CD8-positive, alpha-beta memory T cell (primary cell): ENCODE measurements at places on chromosomes 12 and 14. TPM values are rescaled to one million over a fixed set of nuclear protein-coding genes. Genes with fewer than 3 reads are reported as not detected.

Gene ZNF384
- 58.1 TPM for total RNA-seq

DNA sequence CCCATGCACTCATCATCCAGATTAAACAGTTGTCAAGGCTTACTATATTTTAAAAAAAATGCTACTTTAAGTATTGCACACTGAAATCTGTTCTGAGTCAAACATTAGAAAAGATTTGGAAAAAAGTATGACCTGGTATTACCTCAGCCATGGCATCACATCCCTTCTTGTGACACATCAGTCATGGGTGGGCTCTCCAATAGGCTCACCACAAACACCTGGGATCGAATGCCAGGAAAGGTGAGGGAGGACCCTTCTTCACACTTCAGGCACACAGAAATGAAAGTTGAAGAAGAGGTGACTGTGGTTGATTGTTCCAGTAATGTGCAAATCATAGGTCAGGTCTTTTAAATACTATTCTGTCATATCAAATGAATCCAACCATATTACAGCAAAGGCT is 36.6 kb upstream of the GZMB start:
- no peak overlapping the region for H3K4me3 ChIP-seq
- no peaks in the 10 kb centered on the region for H3K36me3 ChIP-seq
- no peak overlapping the region for H3K27ac ChIP-seq

DNA sequence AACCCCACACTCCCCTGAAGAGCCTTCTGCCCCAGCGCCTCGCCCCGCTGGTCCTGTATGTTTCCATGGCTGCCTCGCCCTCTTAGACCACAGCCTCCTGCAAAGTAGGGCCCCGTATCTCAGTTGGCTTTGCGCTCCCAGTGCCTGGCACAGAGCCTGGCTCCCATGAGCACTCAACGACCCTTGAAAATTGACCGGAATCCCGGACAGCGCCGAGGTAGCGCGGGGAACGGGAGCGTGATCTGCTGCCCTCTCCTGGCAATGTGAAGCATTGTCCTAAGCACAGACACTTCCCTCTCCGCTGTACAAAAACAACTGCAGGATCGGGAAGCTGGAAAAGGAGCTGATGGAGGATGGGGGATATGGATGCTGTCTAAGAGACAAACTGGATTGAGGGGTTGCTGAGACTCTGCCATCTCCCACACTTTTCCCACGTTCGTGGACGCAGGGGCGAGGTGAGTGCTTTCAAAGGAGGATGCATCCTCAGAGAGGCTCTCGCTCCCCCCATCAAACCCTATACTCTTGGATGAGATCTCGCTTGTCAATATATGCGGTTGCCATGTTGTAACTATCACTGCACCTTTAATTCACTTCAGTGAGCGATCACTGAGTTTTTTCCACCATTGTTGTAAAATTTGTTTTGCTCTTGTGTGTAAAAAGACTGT is 10.7 kb upstream of the FKBP4 start:
- no peak overlapping the region for H3K27ac ChIP-seq
- H3K27me3 ChIP-seq, result peaks cover 16% of the 10 kb centered on the region
- peaks cover 6% of the 10 kb centered on the region for H3K4me1 ChIP-seq
- no peaks in the 10 kb centered on the region for H3K36me3 ChIP-seq
- peak; percentile 27 for DNase-seq
- H3K4me3 ChIP-seq, result peak overlapping the region; percentile 32

Gene DAO
- not detected for total RNA-seq

Gene SYCP3
- total RNA-seq, result 0.27 TPM

DNA sequence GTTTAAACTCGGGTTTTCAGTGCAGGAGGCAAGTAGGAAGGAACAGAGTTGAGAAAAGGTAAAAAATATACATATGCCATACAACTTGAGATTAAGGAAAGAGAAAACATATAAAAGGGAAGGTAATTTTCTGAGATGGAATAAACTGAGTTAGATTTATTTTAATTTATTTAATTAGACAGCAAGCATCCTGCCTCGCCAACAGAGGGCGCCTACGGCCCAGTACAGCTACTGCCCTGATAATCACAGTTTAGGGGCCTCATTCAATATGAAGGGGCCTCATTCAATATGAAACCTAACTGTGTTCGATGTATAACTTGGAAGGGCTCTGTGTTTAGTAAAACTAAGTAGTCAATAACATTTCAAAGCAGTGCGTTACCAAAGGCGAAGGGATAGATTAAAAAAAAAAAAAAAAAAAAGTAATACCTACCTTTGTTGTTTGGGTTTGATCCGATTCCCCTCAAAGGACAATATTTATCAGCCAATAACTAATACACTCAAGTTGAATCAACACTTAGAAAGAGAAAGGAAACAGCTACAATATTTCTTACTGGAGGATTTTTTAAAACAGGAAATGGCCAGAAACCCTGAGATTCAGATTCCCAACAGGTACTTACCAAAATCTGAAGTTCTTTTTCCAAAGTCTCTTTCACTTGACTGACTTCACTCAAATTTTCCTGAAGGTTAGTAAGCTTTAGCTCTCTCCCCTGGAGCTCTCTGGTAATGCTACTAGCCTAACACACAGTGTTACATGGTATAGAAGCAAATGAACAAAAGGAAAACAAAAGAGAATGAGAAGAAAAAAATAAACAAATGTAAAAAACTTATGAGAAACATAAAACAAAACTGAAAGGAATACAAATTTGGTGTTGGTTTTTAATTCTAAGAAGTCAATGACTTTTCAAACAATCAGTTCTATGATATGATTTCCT is 70.0 kb upstream of the VPS33A start:
- H3K27me3 ChIP-seq, result no peaks in the 10 kb centered on the region
- no peaks in the 10 kb centered on the region for H3K4me1 ChIP-seq
- DNase-seq, result peak; percentile 22
- no peak overlapping the region for H3K27ac ChIP-seq
- H3K36me3 ChIP-seq, result peaks cover 26% of the 10 kb centered on the region
- no peak overlapping the region for H3K4me3 ChIP-seq

Gene PROX2
- 0.24 TPM for total RNA-seq

- H3K27ac ChIP-seq, result no peak overlapping the region
- DNase-seq, result peak; percentile 19
- H3K4me1 ChIP-seq, result peaks cover 10% of the 10 kb centered on the region
- H3K36me3 ChIP-seq, result no peaks in the 10 kb centered on the region
Observed at GRCh38 chr12:9364224-9365176, 156.3 kb upstream of the PZP start.

DNA sequence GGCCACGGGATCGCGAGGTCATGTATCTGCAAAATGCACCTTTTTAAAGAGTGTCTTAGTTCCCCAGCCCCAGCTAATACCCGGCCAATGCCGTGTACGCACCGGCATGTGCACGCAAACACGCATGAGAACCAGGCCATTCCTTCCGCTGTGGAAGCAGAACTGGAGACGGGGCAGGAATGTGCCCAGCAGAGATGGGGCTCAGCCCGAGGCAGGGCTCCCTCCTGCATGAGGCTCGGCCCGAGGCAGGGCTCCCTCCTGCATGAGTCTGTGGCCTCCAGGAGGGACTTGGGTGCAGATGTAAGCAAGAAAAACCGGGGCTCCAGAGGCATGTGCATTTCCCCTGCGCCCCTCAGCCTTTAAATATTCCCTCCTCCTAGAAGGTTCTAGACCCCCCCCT is 38.2 kb downstream of the SLC6A12 start:
- H3K4me1 ChIP-seq, result no peaks in the 10 kb centered on the region
- H3K4me3 ChIP-seq, result no peak overlapping the region
- H3K27me3 ChIP-seq, result no peaks in the 10 kb centered on the region
- no peak overlapping the region for H3K27ac ChIP-seq
- no peak for DNase-seq

DNA sequence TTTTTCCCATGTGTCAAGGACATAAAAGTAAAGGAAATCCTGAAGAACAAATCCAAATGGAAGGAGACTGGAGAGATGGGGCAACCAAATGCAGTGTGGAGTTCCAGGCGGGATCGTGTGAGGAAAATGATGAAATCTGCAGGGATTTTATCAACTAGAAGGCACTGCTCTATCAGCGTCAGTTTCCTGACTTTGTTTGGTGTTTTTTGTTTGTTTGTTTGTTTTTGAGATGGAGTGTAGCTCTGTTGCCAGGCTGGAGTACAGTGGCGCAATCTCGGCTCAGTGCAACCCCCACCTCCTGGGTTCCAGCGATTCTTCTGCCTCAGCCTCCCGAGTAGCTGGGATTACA is 43.3 kb upstream of the GPR132 start:
- no peak overlapping the region for H3K4me3 ChIP-seq
- no peaks in the 10 kb centered on the region for H3K36me3 ChIP-seq
- H3K4me1 ChIP-seq, result no peaks in the 10 kb centered on the region
- no peak overlapping the region for H3K27ac ChIP-seq

Gene RPGRIP1
- not detected for total RNA-seq

DNA sequence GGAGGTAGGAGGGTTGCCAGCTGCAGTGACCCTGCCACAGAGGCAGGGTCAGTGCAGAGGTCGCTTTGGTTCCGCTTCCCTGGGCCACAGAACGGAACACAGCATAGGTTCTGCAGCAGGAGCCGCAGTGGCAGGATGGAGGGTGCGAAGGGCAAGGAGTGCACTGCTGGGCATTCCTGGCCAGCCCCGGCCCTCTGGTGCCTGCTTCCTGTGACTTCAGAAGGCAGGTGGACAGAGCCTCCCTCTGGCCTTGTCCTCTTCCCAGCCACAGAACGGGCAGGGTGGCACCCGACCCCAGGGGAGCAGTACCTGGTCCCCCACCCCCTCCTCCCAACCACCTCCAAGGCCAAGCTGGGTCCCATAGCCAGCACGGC is 37.7 kb downstream of the SLC8B1 start:
- H3K27me3 ChIP-seq, result no peaks in the 10 kb centered on the region
- H3K27ac ChIP-seq, result no peak overlapping the region
- no peak overlapping the region for H3K4me3 ChIP-seq
- DNase-seq, result no peak
- no peaks in the 10 kb centered on the region for H3K4me1 ChIP-seq
- peaks cover 5% of the 10 kb centered on the region for H3K36me3 ChIP-seq

Gene DERA
- 25.2 TPM for total RNA-seq

DNA sequence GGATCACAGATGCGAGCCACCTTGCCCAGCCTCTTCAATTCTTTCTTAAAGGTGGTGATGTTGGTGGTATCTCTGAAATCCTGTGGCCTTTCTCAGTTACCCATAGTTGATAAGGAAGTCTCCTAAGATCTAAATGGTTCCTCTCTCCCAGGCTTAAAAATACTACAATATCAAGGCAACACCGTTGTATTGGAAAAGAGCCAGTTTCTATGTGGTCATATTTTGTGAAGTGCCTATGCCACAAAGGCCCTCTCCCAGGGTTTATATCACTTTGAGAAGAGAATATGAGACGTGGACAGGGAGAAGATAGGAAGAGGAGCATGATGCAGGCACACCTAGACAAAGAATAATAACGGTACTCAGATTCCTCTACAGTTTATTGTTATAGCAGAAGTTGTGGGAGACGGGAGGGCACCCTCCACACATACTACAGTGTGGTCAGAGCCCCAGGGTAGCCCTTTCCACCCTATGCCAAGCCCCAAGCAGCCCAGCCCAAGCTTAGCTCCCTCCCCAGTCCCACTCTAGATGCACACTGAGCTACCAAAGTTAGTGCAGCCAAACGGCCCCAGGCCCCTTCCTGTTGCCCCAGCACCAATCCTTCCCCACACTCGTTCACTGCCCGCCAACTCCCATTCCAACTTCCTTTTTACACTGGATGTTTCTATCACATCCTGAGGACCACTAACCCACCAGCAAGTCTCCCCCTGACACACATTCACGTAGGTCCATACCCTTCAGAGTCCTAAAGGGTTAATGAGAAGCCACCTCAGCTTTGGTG is 8.3 kb downstream of the NDRG2 start:
- no peaks in the 10 kb centered on the region for H3K4me1 ChIP-seq
- H3K36me3 ChIP-seq, result no peaks in the 10 kb centered on the region

DNA sequence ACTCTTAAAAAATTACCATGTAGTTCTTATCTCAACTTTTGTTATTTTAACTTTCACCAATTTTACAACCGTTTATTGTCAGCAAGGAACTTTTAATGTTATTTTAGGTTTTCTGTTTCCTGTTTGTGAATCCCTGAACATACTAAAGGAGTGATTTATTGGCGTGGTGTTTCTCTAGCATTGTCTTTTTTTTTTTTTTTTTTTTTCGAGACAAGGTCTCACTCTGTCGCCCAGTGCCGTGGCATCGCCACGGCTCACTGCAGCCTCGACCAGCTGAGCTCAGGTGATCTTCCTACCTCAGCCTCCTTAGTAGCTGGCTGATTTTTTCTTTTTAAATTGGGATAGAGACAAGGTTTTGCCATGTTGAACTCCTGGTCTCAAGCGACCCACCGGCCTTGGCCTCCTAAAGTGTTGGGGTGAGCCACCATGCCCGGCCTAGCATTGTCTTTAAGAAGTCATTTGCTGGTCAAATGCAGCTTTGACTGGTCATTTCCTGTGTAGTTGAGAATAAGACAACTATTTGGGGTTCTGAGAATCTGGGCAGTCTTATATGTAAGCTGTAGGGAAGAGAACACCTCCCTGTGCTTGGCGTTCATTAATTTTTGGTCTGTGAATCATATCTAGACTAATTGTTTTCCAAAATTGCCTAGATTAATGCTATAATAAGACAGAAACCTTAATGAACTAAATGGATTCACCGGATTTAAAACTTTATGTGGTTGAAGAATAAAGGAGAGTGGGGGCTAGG is 2.1 kb downstream of the WASHC4 start:
- peaks cover 15% of the 10 kb centered on the region for H3K36me3 ChIP-seq
- no peaks in the 10 kb centered on the region for H3K27me3 ChIP-seq
- no peak for DNase-seq
- H3K4me1 ChIP-seq, result peaks cover 40% of the 10 kb centered on the region
- no peak overlapping the region for H3K27ac ChIP-seq

Gene LTB4R
- total RNA-seq, result 12.3 TPM

GRCh38 chr12:59677857-59678256 is 82.0 kb downstream of the SLC16A7 start:
- no peak overlapping the region for H3K4me3 ChIP-seq
- DNase-seq, result no peak
- no peaks in the 10 kb centered on the region for H3K27me3 ChIP-seq
- no peaks in the 10 kb centered on the region for H3K36me3 ChIP-seq
- no peaks in the 10 kb centered on the region for H3K4me1 ChIP-seq

DNA sequence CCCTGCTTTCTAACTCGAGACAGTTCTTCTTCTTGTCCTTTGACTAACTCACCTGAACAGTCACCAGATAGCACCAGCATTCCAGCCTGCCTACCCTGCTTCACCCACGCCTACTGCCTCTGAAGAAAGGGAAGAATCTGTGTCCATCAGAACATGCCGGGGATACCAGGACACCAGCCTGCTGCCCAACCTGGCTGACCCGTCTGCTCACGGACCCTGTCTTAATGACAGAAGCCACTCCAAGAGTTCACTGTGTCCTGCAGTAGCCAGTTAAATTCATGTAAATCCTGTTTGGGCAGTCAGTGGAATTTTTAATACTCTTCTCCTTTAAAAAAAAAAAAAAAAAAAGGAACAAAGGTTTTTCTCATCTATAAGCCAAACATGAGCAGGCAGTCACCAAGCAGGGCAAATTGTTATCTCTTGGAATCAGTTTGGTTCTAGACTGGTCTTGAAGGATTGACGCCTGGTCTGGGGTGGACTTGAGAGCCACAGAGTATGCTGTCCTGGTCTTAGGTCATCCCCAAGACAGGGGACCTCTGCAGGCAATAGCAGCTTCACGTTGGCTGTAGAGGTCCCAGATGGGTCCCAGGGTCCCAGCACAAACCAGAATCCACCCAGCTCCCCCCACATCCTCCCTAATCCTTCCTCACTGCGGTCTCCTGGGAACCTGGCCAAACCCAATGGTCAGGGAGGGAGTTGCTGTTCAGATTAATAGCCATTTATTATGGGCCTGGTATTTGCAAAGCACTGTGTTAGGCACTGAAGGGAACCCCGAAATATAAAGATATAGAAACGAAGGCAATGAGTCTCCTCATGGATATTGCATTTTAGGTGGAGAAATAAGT is 181.1 kb upstream of the HIF1A start:
- no peak overlapping the region for H3K27ac ChIP-seq
- no peak overlapping the region for H3K4me3 ChIP-seq
- no peak for DNase-seq
- H3K4me1 ChIP-seq, result peaks cover 66% of the 10 kb centered on the region
- H3K36me3 ChIP-seq, result peaks cover 4% of the 10 kb centered on the region

Gene ANO4
- not detected for total RNA-seq
